ENCODE measurements at places on chromosomes 5 and 9.

- no peak for DNase-seq
Observed at GRCh38 chr5:139481122-139481533, 1.4 kb downstream of the STING1 start.

DNA sequence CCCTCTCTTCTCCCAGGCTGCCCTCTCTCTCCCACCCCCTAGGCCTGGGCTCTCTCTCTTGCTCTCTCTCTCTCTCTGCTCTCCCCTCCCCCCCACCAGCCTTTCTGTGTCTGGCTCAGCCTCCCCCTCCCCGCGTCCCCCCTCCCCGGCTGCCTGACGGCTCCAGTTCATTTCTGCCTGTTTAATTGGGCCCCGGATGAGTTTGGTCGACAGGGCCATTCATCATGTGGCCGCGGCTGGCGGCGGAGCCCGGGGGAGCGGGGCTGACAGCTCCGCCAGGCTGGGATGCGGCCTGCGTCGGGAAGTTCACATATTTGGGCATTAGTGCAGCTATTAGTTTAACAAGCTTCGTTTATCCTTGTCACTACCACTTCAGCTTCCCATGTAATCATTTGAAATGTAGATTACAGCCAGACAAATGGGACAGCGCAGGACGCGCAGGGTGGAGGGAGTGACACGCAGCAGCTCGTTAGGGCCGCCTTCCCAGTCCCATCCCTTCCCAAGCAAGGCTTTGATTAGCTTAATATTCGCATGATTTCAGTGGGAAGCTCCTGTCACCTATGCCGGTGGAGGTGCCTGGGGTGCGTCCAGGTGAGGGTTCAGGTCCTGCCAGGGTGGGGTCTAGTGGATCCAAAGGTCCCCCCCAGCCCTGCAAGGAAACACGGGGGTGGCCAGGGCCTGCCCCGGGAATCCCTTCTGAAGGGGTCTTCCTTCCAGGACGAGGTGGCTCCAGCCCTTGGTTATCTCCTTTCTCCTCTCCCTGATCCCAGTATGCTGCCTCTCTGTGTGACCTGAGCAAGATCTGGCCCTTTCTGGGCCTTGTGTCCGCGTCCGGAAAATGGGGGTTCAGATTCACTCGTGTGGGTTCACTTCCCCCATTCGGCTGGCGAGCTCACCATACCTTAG, 214.8 kb downstream of the PAX5 start:
- peak; percentile 77 for DNase-seq

DNA sequence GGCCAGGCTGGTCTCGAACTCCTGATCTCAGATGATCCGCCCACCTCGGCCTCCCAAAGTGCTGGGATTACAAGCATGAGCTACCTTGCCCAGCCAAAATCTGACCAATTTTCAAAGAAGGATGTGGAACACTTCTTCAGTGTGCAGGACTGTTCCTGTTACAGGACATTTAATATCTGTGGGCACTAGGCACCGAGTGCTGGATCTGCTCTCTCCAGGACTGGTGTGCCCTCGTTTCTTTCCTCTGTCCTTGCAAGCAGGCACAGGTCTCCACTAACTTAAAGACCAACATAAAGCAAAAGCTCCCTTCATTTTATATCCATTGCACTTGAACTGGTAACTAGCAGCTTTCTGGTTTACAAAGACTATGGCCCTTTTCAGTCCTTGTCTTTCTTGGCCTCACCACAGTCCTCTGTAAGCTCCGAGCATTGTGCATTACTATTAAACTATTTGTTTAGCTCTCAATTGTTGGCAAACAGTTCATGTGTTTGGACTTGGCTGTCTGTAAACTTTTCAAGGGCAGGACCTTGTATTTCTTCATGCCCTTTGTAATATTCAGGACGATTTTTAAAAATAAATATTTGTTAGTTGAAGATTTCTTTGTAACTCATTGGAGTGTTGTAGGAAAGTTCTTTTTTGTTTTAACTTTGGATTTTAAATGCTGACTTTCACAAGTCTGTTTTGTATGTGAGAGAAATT, 37.3 kb downstream of the ARHGEF28 start:
- no peak for DNase-seq

DNA sequence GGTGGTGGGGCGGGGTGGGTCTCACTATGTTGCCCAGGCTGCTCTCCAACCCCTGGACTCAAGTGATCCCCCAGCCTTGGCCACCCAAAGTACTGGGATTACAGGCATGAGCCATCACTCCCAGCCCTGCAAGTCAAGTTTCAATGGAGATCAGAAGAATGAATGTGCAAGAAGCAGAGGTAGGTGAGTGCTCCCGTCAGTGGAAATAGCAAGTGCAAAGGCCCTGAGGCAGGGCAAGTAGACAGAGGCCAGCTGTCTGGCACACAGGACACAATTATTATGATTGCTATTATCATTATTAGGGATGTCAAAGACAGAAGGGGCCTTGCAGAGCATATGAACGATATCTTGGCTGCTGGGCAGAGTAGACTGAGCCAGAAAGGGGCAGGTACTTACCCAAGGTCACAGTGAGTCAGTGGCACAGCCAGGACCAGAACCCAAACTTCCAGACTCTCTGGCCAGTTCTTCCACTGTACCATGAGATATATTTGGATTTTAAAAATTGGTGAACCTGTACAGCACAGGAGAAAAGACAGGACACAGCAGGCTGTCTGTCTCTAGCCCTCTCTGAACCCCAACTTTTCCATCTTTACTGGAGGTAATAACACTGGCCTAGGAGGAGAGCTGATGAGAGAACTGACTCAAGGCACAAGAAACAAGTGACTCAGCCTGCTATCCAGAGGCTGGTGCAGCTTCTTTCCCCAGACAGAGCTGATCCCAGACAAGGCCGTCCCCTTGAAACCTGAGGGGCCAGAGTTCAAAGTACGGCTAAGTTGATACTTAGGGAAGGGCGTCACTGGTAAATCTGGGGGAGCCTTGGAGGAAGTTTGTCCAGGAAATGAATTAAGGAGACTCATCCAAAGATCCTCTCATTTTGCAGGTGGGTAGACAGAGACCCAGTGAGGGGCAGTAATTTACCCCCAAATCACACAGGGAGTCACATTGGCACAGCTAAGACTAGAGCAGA, 1.4 kb downstream of the HDHD3 start:
- no peak for DNase-seq

DNA sequence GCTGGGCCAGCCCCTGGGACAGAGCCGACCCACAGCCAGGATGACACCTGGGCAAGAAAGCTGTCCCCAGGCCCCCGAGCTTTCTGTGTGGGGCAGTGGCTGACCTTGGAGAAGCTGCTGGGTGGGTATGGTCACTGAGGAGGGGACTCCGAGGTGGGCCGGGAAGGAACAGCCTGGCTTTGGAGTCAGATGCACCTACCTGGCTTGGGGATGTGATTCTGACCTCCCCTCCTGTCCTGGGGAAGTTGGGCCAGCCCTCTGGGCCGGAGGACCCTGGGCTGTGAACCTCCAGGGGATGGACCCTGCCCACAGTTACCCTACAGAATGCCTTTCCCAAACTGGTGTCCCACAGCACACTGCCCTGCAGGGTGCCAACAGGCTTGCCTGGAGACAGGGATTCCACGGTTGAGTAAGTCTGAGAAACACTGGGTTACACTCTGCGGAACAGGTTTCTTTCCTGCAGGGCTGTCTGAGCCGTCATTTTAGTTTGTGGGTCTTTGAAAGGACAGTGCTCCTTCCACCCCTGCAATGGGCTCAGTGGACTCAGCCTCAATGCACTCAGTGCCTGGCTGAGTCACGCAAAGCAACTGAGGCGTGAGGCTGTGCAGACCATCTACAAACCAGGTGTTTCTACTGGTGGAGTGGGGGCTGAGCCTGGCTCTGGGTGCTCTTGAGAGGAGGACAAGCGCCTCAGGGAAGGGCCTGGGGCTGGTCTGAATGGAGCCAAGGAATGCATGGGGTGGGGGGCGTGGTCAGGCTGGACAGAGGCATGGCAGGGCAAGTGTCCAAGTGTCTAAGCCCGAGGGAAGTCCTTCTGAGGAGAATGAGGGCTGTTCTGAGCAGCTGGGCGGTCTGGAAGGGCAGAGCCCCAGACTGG, 41.3 kb upstream of the PHYKPL start:
- DNase-seq: no peak

DNA sequence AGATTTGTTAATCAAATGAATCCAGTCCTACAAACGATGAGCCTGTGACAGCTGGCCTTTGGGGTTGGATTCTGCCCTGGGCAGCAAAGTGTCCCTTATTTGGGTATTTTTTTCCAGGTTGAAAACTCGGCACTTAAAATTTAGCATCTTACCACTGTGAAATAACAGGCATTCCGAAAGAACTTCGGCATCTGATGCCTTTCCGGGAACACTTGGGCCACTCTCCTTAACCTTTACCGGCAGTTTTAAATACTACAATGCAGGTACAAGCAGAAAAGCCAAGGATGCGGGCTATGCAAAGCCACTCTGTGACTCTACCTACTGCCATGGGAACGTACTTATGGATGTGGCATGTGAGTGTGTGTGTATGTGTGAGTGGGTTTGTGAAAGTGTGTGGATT, 1.0 kb upstream of the RASGRF2 start:
- no peak for DNase-seq

- no peak for DNase-seq
Observed at GRCh38 chr5:6710070-6710469, 3.2 kb upstream of the TENT4A start.

DNA sequence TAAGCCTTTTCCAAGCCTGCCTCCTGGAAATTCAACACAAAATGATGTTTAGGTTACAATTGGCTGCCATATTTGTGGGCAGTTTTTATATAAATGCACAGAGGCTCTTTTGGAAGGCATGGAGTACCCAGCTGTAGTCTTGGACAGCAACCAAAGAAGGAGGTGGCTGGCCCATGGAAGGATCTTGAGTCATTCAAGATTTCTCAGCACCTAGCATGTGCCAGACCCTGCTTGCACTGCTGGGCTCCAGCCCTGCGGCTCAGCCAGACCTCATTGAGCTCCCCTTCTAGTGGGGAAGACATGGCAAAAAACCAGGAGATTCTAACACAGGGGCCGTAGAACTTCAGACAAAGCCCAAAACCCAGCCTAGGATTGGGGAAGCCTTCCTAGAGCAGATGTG, 22.1 kb downstream of the JADE2 start:
- DNase-seq: no peak

DNA sequence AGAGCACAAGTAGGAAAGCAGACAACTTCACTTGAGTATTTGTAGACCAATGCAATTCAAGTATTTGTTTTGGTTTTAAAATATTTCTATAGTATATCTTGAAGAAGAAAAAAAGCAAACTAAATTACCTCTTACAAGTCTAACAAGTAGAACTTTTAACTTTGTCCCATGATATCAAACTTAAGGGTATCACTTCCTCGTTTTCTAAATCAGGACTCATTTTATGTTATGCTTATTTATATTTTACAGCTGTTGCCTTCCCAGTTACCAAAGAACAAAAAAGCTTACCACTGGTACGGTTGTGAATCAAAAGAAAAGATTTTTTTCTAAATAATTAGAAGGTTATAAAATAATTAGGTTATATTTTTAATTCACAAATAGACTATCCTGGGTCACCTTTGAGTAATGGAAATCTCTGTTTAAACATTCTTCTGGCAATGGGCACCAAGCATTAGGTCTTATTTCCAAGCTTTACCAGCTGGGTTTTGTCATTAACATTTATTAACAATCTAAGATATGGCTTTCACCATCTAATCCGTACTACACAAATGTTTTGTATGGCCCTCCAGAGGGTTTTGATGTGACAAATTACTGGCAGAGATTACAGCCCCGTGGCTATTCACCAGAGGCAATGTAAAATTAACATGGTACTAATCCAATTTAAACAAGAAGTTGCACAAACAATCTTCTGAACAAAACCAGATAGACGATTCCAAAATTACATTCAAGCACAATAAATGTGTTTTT, 63.6 kb downstream of the CEP120 start:
- DNase-seq: no peak

DNA sequence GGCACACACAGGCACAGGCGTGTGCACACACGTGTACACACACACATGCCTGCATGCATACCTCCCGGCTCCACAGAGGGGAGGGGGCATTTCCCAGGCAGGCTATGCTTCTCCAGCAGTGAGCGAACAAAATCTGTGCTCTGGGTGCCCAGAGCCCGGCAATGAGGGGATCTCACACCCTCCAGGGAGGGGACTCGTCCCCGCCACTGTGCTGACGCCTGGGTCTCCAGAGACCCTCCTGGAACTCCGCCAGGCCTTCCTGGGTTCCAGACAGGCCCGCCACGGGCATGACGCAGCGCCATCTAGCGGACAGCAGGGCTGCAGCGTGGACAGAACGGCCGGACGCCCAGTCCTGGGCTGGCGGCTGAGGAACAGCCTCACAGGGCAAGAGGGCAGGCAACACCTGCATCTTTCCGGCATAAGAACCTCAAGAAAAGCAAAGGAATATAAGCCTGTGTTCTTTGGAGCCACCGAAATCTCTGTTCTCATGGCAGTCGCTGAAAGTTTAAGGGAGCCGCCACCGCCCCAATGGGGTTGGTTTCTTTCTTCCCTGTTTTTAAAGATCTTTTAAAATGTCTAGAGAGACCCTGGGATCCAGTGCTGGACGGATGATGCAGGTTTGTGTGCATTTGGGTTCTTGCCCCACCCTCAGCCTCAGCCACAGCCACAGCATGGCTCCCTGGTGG, 135.6 kb upstream of the PPP1R26 start:
- peak; percentile 71 for DNase-seq

- DNase-seq: no peak
Observed at GRCh38 chr9:131965103-131965502, 114.6 kb downstream of the MED27 start.

GRCh38 chr5:168790671-168791250, 211.6 kb upstream of the PANK3 start:
- DNase-seq: no peak

GRCh38 chr5:98108497-98108896, 665.0 kb upstream of the RGMB start:
- no peak for DNase-seq

GRCh38 chr9:90433398-90433941, 209.2 kb downstream of the DIRAS2 start:
- peak; percentile 77 for DNase-seq

DNA sequence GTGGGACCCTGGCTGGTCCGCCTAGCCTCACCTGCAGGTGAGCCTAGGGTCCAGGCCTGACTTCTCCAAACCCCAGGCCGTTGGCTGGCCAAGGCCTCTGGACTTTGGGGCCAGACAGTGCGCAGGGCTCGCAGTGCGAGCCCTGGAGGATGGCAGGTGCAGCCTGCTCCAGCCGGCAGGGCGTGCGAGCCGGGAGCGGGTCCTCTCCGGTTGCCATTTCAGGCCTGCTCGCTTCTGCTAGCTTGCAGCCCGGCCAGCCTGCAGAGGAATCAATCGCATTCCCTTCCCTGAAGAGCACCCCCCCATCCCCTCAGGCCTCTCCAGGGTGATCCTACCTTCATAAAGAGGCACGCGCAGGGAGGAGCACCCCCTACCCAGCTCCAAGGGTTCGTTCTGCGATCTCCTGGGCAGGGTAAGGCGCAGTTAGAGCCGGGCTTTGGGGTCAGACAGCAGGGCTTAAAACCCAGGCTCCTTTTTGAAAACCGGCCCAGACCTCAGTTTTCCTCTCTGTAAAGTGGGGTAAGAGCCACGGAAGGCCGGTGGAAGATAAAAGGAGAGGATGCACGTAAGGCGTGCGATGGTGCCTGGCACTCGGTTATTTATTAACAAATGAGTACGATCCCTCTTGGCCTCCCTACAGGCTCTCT, 6.2 kb downstream of the BARHL1 start:
- peak; percentile 20 for DNase-seq

DNA sequence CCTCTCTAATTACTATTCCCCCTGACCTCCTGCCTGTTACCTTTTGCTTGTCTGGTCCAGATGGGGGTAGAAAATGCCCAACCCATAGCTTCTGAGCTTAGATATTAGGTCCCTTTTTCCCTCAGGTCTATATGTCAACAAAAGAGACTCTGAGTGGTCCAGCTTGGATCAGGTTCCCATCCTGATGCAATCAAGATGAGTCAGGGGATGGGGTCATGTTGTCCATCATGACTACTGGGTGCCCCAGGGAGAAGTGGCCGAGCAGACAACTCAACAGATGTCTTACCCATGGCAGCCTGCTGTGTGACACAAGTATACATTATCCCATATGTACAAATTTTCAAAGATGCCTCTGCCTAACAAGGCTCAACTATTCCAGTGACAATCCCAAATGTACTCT, 9.1 kb upstream of the ANKH start:
- no peak for DNase-seq
